NCI-H2029 treated with DMSO at 0.1 percent for 48 hours (cell line): ENCODE measurements at places on chromosomes 5 and 9.
A peak's percentile ranks its signal among the peaks of the same experiment; 100 is the strongest.

DNA sequence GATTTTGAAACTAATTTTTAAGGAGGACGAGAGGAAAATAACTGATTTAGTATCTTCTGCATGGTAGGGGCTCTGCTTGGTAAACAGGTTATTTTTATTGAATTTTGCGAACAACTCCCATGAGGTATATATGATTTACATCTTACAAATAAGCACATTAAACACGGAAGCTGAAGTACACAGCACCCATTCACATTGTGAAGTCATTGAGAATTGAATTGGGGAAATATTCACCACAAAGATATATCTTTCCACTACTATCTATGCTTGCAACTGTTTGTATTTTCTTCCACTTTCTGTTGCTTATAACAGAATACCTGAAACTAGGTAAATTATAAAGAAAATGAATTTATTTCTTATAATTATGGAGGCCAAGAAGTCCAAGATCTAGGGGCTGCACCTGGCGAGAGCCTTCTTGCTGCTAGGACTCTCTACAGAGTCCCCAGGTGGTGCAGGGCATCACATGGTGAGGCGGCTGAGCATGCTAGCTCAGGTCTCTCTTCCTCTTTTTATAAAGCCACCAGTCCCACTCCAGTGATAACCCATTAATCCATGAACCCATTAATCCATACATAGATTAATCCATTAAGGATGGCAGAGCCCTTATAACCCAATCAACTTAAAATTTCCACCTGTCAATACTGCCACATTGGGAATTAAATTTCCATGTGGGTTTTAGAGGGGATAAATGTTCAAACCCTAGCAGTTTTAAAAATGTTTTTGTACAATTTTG is 79.0 kb upstream of the ZNF608 start:
- DNase-seq, result no peak

GRCh38 chr9:78030553-78031443 is 813 bp downstream of the GNAQ start:
- no peak for DNase-seq

- DNase-seq, result no peak
Observed at GRCh38 chr5:65739162-65739561, 17.2 kb downstream of the NLN start.

GRCh38 chr9:18384066-18384465 is 89.9 kb upstream of the ADAMTSL1 start:
- no peak for DNase-seq

DNA sequence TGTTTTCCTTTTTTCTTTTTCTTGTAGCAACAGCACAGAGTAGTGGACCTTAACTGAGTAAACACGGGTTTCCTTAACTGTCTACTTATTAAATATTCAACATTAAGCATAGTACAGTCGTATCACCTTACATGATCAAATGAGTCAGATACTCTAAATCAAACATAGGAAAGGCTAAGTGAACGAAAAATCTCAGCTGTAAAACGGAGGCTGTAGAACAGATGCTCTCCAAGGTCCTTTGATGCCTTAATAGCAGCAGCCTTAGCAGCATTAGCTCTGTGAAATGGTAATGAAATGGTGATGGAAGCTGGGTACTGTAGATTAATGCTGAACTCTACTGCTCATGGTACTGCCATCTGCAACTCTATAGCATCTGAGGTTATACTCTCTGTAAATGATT is 1433.3 kb upstream of the C9orf72 start:
- DNase-seq, result no peak

- no peak for DNase-seq
Observed at GRCh38 chr5:170475294-170476000, 28.4 kb upstream of the KCNIP1 start.

DNA sequence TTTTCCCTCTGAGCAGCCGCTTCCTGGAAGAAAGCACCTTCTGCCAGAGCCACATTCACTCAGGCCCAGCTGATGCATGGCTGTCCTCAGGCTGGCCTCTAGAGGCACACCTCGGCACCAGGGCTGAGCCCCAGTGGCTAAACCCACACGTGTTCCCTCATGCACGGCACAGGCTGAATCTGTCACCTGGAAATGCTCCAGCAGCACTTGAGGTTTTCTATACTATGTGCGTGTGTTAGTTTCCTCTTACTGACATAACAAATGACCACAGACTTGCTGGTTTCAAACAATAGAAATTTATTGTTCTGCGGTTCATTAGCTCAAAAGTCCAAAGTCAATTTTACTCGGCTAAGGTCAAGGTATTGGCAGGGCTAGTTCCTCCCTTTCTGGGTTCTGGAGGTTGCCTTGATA is 141.4 kb downstream of the LRRC70 start:
- peak; percentile 30 for DNase-seq

DNA sequence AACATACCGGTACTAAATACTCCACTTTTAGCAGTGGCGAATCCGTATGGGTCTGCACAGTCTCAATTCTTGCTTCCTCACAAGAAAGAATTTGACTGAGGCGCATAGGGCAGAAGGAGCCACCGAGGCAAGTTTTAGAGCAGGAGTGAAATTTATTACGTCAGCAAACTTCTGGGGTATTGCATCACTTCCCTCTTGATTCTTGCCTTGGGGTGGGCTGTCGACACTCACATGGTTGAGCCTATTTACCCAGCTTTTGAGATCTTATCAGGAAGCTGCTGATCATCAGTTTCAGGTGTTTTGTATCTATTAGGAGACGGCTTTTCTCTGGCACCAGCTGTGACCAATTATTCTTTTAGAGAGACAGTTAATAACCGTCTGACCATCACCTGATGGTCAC is 111.5 kb upstream of the CCNH start:
- DNase-seq, result no peak

DNA sequence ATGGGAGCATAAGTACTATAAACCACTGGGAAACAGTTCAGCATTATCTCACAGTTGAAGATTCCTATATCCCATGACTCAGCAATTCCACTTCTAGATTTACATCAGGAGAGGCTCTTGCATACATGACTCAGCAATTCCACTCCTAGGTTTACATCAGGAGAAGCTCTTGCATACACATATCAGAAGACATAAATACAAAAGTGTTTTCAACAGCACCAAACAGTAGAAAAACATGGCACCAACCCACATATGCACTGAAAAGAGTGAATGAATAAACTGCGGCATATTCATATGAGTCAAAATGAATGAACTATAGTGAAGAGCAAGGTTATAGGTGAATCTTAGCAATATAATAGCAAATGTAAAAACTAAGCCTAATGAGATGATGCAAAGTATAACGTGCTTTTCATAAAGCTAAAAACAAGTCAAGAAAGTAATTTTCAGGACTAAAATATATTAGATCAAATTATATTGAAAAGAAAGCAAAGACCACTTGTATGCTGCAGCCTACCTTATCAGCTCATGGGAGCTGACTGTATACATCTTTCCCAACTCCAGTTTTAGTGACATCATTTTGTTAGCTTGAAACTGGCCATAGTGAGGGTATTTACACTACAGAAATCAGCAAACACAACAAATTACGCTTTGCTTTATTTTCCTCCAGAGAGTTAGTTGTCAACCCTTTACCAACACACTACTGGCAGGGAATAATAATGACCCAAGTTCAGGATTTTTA is 95.8 kb downstream of the ANKRD18B start:
- DNase-seq, result no peak

GRCh38 chr5:14842117-14842516 is 29.5 kb downstream of the ANKH start:
- peak; percentile 38 for DNase-seq

- DNase-seq, result no peak
Observed at GRCh38 chr5:54975701-54976100, 9.7 kb downstream of the ESM1 start.

GRCh38 chr5:59833448-59833847 is 60.1 kb downstream of the PDE4D start:
- no peak for DNase-seq

DNA sequence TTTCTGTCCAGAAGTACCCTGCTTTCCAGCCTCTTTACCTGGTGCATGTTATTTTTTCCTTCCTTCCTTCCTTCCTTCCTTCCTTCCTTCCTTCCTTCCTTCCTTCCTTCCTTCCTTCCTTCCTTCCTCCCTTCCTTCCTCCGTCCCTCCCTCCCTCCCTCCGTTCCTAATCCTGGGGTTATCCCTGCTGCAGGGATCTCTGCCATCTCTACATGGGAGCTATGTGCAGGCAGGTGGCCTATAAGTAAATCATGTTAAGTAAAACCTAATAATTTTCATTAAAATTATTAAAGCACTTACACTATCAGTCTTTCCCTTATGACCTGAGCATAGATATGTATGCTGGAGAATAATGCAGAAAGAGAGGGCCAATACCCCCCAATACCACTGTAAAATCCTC is 351.9 kb downstream of the ZSWIM6 start:
- no peak for DNase-seq

DNA sequence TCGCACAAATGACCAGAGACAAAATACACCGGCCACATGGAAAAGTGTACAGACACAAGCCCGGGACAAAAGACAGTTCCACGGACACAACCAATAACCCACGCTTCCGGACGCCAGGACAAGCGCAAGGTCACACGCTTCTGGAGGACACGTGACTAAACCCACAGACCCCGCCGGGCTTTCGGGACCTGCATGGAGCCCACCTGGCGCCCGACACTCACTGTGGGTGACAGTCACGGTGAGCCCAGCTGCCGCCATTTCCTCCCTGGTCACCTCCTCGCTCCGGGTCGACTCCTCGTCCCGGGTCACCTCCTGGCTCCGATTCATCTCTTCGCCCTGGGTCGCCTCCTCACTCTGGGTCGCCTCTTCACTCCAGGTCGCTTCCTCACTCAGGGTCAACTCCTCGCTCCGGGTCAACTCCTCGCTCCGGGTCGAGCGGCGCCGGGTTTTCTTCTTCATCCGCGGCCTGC is 470 bp downstream of the BAG1 start:
- DNase-seq, result peak; percentile 33

- DNase-seq, result peak; percentile 15
Observed at GRCh38 chr9:6305954-6306563, 22.1 kb upstream of the TPD52L3 start.

- DNase-seq, result no peak
Observed at GRCh38 chr5:180810959-180811622, 8.5 kb upstream of the MGAT1 start.

DNA sequence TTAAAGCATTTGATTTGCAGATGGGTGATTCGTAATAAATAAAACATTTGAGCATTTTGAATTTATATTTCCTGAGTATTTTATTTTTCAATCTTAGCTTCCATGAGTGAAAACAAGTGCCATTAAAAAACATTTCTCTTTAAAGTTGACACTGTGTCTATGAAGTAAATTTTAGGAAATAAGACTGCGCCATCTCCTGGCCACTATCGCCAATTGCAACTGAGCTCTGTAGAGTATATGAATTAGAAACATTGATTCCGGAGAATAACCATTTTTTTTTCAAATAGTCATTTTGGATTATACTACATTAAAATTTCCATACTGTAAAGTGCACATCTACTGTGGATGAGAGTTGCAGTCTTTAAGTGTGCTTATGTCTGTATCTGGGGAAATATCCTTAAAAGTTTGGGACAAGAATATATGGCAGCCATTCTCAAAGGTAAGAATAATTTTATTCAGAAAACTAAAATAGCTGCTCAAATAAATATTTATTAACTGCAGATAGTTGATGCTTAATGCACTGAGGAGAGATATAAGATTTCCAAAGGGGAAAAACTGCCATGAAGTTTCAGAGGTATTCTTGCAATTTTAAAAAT is 5.9 kb downstream of the DMRTA1 start:
- DNase-seq, result no peak

GRCh38 chr9:134374301-134375010 is 48.2 kb downstream of the RXRA start:
- no peak for DNase-seq

DNA sequence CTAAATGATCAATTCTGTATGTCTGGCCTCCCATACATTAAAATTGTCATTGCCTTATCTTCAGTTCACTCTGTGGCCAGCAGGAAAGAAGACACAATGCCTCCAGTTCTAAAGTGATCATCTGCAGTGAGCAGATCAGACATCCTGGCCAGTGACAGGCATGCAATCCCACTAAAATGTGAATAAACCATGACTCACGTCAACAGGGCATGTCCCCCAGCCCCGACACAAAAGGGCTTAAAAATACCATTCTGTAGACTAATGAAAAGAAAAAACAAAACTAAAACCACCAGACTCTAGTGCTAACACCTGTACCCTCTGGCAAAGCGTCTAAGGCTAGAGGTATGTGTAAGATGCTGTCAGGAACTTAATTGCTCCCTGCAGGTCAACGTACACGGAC is 38.5 kb downstream of the DDX31 start:
- no peak for DNase-seq

DNA sequence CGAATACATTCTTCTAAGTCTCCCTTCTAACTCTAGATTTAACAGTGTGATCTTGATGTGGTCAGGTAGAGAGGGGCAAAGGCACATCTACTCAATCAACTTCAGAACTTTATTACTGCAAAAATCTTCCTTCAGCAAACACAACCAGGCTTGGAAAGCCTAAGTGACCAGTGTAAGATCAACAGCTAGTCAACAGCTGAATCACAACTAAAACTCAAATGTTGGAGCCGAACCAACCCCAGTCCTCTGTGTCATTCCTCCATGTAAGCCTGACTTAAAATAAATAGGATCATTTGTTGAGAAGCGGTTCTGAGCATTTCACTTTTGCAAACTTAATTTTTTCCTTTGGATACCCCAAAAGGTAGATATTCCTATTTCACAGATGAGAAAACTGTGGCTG is 352.7 kb downstream of the EBF1 start:
- DNase-seq, result no peak

DNA sequence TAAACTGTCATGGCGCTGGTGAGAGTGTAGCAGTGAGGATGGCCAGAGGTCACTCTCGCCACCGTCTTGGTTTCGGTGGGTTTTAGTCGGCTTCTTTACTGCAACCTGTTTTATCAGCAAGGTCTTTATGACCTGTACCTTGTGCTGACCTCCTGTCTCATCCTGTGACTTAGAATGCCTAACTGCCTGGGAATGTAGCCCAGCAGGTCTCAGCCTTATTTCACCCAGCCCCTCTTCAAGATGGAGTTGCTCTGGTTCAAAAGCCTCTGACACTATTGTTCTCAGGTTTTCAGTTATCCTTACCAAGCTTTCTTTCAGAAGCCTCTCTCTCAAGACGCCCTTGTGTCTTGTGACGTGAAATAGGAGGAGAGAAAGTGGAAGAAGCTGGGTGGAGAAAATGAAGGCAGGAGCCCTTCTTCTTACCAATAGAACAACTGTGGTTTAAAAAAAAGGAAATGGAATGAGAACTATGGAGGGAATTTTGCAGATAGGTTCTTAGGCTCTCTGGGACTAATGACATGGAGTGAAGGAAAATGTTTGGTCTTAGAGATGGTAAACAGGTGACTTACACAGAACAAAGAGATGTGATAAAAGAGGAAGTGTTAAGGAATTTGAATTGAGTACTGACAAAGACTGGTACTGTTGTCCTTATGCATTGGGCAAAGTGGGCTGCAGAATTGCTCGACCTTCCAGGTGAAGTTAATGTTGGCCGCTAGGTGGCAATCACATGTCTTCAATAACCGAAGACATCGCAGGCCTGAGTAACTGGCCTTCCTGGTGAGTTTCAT is 133.3 kb upstream of the RAI14 start:
- DNase-seq, result no peak

DNA sequence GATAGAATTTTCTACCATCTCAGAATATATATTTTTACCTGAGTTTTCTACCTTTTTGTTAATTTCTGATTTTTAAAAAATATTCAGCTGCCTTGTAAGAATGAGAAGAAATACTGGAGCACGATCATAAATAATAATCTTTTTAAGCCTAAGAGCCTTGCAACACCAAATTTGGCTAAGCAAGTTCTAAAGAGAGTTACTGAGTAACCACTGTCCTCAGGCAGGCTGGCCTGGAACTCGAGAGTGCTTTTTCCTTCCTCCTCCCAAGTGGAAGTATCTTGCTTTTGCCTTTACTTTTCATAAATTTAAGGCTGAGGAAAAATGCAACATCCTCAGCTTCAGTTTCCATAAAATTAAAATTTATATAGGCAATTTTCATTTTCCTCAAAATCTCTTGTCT is 21.0 kb downstream of the GLRX start:
- DNase-seq, result no peak
